ENCODE measurements at places on chromosomes 1 and 21. TPM values are rescaled to one million over a fixed set of nuclear protein-coding genes. Genes with fewer than 3 reads are reported as not detected.

The PTPN7 gene
- 0.20 TPM for polyA plus RNA-seq

The TMEM240 gene
- polyA plus RNA-seq = 5.7 TPM

The CD5L gene
- polyA plus RNA-seq = not detected

The KCNN3 gene
- 4.5 TPM for polyA plus RNA-seq

The HSD3B2 gene
- not detected for polyA plus RNA-seq

- no peak overlapping the region for H3K4me3 ChIP-seq
- H3K36me3 ChIP-seq = no peaks in the 10 kb centered on the region
- H3K4me1 ChIP-seq = peaks cover 6% of the 10 kb centered on the region
- no peak overlapping the region for H3K27ac ChIP-seq
- no peak for DNase-seq
Measured at GRCh38 chr1:204036882-204037655, 35.8 kb upstream of the SOX13 start.

DNA sequence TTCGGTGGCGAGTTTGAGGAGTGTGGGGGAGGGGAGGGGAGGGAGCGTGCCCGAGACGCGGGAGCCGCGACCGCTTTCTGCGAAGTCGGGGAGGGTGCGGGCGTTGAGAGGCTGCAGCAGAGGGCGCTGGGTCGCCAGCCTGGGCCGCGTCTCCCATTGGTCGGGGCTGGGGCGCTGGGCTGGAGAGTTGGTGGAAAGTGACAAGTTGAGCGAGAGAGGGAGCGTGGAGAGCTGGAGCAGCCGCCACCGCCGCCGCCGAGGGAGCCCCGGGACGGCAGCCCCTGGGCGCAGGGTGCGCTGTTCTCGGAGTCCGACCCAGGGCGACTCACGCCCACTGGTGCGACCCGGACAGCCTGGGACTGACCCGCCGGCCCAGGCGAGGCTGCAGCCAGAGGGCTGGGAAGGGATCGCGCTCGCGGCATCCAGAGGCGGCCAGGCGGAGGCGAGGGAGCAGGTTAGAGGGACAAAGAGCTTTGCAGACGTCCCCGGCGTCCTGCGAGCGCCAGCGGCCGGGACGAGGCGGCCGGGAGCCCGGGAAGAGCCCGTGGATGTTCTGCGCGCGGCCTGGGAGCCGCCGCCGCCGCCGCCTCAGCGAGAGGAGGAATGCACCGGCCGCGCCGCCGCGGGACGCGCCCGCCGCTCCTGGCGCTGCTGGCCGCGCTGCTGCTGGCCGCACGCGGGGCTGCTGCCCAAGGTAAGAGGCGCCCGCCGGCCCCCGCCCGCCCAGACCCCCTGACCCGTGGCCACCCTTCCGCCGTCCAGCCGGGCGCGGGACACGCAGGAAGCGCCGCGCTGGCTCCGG is at the start of gene ROR1:
TSS of gene ROR1 (plus strand) at position 203 of the 802 bp plus-strand sequence.
- H3K27me3 ChIP-seq = no peaks in the 10 kb centered on the region
- H3K4me3 ChIP-seq = peak within 1 kb of the TSS; percentile 82
- peak; percentile 91 for DNase-seq
- peak within 1 kb of the TSS; percentile 68 for H3K27ac ChIP-seq

- no peak for DNase-seq
- H3K4me1 ChIP-seq = no peaks in the 10 kb centered on the region
Measured at GRCh38 chr21:15968776-15969310, 239.1 kb downstream of the USP25 start.

DNA sequence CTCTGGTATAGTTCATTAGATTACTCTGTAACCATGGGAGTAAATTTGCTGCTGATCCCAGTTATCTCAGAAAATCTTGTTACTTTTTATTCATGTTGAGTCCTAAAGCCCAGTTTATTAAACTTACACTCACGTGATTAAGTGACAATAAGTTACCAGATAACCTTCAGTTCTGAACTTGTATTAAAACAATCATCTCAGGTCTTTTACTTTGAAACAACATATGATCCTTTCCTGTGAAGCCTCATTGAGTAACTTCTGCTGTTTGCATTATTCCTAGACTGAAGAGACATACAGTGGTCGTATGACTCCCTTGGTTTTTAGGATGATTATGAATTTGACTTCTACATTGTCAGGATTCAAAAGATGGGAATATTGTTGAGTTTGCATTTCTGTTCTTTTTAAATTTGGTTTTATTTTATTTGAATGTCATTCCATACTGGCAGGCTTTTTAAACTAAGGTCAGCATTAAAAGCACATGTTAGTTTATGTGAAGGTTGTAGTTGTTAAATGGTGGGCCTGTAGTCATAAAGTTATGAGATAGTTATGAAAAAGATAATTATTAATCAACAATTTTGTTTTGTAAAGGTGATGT is 117.9 kb downstream of the CD247 start:
- no peak for DNase-seq
- H3K36me3 ChIP-seq = peaks cover 50% of the 10 kb centered on the region
- no peaks in the 10 kb centered on the region for H3K27me3 ChIP-seq
- no peaks in the 10 kb centered on the region for H3K4me1 ChIP-seq
- no peak overlapping the region for H3K4me3 ChIP-seq

GRCh38 chr21:31348188-31348587 is 4.1 kb upstream of the TIAM1 start:
- no peak for DNase-seq
- peaks cover 2% of the 10 kb centered on the region for H3K4me1 ChIP-seq
- H3K27me3 ChIP-seq = no peaks in the 10 kb centered on the region
- no peaks in the 10 kb centered on the region for H3K36me3 ChIP-seq
- H3K27ac ChIP-seq = no peak overlapping the region

GRCh38 chr1:229170778-229171505 is 100.0 kb upstream of the RAB4A start:
- DNase-seq = no peak
- H3K4me1 ChIP-seq = peaks cover 4% of the 10 kb centered on the region
- no peak overlapping the region for H3K4me3 ChIP-seq
- no peaks in the 10 kb centered on the region for H3K27me3 ChIP-seq
- H3K27ac ChIP-seq = no peak overlapping the region
